ENCODE measurements at places on chromosomes 5 and 9. TPM values are rescaled to one million over a fixed set of nuclear protein-coding genes. Genes with fewer than 3 reads are reported as not detected.

GRCh38 chr9:11933926-11934325 lies 759.3 kb upstream of the TYRP1 start:
- DNase-seq: no peak

DNA sequence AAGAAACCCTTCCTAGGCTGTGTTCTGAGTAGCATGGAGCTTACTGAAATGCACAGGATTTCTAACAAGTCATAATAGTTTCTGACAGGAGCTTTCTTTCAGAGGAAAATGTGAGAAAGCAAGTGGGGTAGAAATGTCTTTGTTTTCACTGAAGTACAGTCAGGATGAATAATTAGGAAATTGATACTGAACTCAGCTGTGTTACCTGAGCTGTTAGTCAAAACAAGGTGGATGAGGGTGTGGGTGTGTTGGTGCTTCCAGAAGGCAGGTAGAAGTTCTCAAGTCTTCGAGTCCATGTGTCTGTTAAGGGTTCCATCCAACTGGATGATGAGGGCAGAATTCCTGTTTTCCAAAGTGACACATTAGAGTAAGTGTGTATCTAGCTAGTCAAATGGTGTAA lies 122.4 kb downstream of the BASP1 start:
- DNase-seq: no peak

DNA sequence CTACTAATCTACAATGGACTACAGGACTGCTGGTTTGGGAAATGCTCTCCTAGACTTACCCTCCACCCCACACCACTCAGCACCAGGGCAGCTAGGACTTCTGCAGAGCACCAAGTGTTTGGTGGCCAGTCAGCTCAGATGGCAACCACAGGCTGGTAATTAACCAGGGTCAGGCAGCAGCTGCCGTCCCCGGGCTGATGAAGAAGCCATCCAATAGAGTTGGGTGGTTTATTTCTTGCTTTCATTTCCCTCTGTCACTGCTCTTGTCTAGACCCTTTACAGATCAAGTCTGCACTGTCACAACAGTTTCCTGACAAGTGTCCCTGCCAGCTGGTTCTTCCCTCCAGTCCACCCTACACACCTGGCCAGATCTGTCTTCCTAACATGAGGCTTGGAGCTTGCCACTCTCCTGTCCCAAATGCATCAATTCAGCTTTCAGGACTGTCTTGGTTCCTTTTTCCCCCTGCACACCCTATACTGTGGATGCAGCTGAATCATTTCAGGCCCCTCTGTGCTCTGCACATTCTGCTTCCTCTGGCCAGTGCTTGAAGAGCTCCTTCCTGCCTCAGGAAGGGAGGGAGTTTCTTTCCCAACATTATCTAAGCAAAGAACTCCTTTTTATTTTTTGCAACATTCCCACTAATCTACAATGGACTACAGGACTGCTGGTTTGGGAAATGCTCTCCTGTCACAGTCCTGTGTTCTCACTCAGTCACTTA lies 30.2 kb upstream of the HSPA9 start:
- DNase-seq: no peak

GRM6 gene
- not detected for total RNA-seq

LMBRD2 gene
- 7.4 TPM for total RNA-seq

DNA sequence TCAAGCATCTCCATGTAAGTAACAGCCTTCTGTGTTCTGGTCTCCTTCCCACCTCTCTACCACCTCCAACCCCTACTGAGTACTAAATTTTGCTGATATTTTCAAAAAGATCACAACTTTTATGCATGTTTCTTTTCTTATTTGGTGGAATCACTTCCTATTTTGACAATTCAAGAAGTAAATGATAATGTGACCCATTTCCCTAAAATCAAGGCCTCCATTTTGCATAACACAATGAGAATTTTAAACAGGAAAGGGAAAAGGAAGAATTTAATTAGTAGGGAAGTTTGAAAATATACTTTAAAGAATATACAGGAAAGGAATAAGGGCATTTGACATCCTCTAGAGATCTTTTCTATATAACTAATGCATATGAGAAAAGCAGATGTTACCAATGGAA lies 212.9 kb upstream of the RASA1 start:
- DNase-seq: no peak

Measured in endodermal cell (in vitro differentiated cells).